Ascending aorta (tissue), 2 donors: ENCODE measurements at places on chromosomes 2 and 18. TPM values are rescaled to one million over a fixed set of nuclear protein-coding genes. Genes with fewer than 3 reads are reported as not detected.
A peak's percentile ranks its signal among the peaks of the same experiment; 100 is the strongest.

NYAP2 gene
- total RNA-seq, result not detected

GRCh38 chr2:4258563-4258962, 555.2 kb downstream of the DCDC2C start:
- H3K27ac ChIP-seq, result no peak overlapping the region
- H3K4me3 ChIP-seq, result no peak overlapping the region
- H3K27me3 ChIP-seq, result no peaks in the 10 kb centered on the region
- no peaks in the 10 kb centered on the region for H3K4me1 ChIP-seq
- no peak for DNase-seq

GRCh38 chr18:53603276-53603675, 621.2 kb downstream of the MBD2 start:
- H3K4me1 ChIP-seq, result no peaks in the 10 kb centered on the region
- no peaks in the 10 kb centered on the region for H3K27me3 ChIP-seq
- H3K4me3 ChIP-seq, result no peak overlapping the region
- H3K27ac ChIP-seq, result no peak overlapping the region

- no peak for DNase-seq
- no peaks in the 10 kb centered on the region for H3K4me1 ChIP-seq
- H3K36me3 ChIP-seq, result no peaks in the 10 kb centered on the region
- H3K27ac ChIP-seq, result no peak overlapping the region
Measured at GRCh38 chr2:234967201-234967869, 15.5 kb downstream of the SH3BP4 start.

- no peaks in the 10 kb centered on the region for H3K36me3 ChIP-seq
- H3K4me3 ChIP-seq, result no peak overlapping the region
- no peak for DNase-seq
- H3K27me3 ChIP-seq, result no peaks in the 10 kb centered on the region
- no peaks in the 10 kb centered on the region for H3K4me1 ChIP-seq
Measured at GRCh38 chr2:240166191-240166590, 25.7 kb upstream of the OTOS start.

IL36RN gene
- not detected for total RNA-seq

POTEC gene
- not detected for total RNA-seq

- DNase-seq, result no peak
- no peak overlapping the region for H3K27ac ChIP-seq
- no peaks in the 10 kb centered on the region for H3K27me3 ChIP-seq
- no peak overlapping the region for H3K4me3 ChIP-seq
Measured at GRCh38 chr2:111626037-111626864, 257.7 kb downstream of the ANAPC1 start.

- H3K27ac ChIP-seq, result no peak overlapping the region
- no peak for DNase-seq
- H3K27me3 ChIP-seq, result no peaks in the 10 kb centered on the region
- no peak overlapping the region for H3K4me3 ChIP-seq
- no peaks in the 10 kb centered on the region for H3K36me3 ChIP-seq
Measured at GRCh38 chr18:30094556-30094955, 948.0 kb downstream of the DSC3 start.

DNA sequence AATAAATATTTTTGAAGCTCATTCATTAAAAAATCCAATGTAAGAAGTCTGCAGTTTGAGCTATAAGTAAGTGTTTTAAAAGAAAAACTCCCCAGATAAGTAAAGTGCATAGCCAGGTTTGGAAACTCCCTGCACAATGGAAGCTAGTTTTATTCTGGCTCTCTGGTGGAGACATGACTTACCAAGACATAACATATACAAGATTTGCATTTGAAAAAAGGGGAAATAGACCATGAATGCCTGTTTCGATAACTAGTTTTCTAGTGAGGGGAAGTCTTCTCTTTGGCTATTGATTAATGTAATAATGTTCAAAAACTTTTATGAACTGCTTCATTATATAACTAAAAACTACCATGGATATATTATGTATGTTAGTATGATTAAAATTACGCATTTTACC, 435.2 kb downstream of the ARHGAP15 start:
- no peak overlapping the region for H3K4me3 ChIP-seq
- no peak overlapping the region for H3K27ac ChIP-seq
- no peaks in the 10 kb centered on the region for H3K36me3 ChIP-seq
- H3K27me3 ChIP-seq, result no peaks in the 10 kb centered on the region
- no peak for DNase-seq

IL1F10 gene
- total RNA-seq, result not detected

DNA sequence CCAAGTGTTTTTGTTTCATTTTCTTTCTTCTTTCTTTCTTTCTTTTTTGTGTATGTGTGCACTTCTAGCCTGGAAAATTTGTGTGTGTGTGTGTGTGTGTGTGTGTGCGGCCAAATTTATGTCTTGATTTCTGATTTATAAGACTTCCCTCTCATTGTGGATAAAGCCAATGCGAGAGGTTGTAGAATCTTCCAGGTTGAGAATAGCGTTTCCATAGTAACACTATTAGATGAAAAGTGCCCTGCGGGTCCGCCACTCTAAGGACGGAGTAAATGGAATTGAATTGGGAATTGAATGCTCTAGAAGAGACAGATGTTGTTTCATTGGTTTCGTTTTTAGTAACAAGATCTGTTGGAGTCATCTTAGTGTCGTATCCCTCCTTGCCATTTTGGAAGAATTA, 81.6 kb downstream of the MEIS1 start:
- H3K27me3 ChIP-seq, result no peaks in the 10 kb centered on the region
- no peak overlapping the region for H3K4me3 ChIP-seq
- H3K36me3 ChIP-seq, result peaks cover 3% of the 10 kb centered on the region
- H3K4me1 ChIP-seq, result no peaks in the 10 kb centered on the region
- no peak overlapping the region for H3K27ac ChIP-seq
- DNase-seq, result no peak

- H3K27ac ChIP-seq, result peak overlapping the region; percentile 70
- no peaks in the 10 kb centered on the region for H3K36me3 ChIP-seq
- no peak for DNase-seq
- no peaks in the 10 kb centered on the region for H3K27me3 ChIP-seq
- peaks cover 15% of the 10 kb centered on the region for H3K4me1 ChIP-seq
Measured at GRCh38 chr18:519019-519879, 18.7 kb upstream of the COLEC12 start.

- DNase-seq, result no peak
- no peak overlapping the region for H3K27ac ChIP-seq
- H3K36me3 ChIP-seq, result no peaks in the 10 kb centered on the region
- no peaks in the 10 kb centered on the region for H3K27me3 ChIP-seq
Measured at GRCh38 chr2:46778511-46778910, 137.1 kb downstream of the MCFD2 start.

GRCh38 chr18:5297597-5297996, 2.1 kb upstream of the ZBTB14 start:
- peak overlapping the region; percentile 96 for H3K27ac ChIP-seq
- H3K36me3 ChIP-seq, result no peaks in the 10 kb centered on the region
- H3K27me3 ChIP-seq, result no peaks in the 10 kb centered on the region
- no peak overlapping the region for H3K4me3 ChIP-seq
- no peak for DNase-seq
- H3K4me1 ChIP-seq, result no peaks in the 10 kb centered on the region

DNA sequence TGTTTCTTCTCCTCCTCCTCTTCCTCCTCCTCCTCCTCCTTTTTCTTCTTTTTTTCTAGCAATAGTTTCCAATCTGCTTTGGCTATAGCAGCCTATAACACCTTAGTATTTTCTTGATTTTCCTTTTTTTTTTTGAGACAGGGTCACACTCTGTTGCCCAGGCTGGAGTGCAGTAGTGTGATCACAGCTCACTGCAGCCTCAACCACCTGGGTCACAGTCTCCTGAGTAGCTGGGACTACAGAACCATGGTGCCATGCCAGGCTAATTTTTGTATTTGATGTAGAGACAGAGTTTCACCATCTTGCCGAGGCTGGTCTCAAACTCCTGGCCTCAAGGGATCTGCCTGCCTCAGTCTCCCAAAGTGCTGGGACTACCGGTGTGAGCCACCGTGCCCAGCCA, 10.7 kb upstream of the THNSL2 start:
- no peak overlapping the region for H3K27ac ChIP-seq
- no peak for DNase-seq

GRCh38 chr2:6177811-6178210, 485.6 kb downstream of the SOX11 start:
- H3K4me1 ChIP-seq, result no peaks in the 10 kb centered on the region
- DNase-seq, result no peak
- no peaks in the 10 kb centered on the region for H3K36me3 ChIP-seq
- no peak overlapping the region for H3K27ac ChIP-seq
- H3K27me3 ChIP-seq, result no peaks in the 10 kb centered on the region

DNA sequence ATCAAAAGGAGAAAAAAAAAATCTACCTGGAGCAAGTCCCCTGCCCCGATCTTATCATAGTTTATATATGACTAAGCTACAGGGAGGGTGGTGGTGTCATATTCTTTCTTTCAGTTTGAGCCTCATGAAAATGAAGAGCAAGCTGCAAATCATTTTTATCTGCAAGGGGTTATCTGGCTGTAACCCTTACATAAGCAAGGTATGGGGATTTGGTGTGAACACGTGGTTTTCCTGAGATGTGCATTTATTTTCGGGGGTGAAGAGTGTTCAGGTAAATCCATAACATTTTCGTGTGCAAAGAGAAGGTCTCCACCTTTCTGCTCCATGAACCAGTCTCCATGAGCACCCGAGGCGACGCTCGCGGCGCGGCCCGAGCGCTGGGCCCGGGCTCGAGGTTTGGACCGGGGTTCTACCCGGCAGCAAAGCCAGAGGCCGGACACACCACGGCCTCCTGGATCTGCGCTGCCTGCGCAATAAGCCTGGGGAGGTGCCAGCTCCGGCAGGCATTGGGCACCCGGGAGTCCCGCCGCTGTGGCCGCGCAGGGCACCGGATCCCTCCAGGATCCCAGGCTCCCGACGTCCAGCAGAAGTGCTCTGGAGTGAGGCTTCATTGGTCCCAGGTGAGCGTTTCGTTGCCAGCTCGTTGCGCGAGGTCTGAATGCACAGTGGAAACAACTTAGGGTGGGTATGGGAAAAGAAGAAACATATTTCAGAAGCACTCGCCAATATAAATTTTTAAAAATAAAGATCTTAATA, 36.1 kb upstream of the GPD2 start:
- no peaks in the 10 kb centered on the region for H3K36me3 ChIP-seq
- H3K4me1 ChIP-seq, result peaks cover 4% of the 10 kb centered on the region
- peak; percentile 91 for DNase-seq
- H3K4me3 ChIP-seq, result peak overlapping the region; percentile 96
- peak overlapping the region; percentile 99 for H3K27ac ChIP-seq

DNA sequence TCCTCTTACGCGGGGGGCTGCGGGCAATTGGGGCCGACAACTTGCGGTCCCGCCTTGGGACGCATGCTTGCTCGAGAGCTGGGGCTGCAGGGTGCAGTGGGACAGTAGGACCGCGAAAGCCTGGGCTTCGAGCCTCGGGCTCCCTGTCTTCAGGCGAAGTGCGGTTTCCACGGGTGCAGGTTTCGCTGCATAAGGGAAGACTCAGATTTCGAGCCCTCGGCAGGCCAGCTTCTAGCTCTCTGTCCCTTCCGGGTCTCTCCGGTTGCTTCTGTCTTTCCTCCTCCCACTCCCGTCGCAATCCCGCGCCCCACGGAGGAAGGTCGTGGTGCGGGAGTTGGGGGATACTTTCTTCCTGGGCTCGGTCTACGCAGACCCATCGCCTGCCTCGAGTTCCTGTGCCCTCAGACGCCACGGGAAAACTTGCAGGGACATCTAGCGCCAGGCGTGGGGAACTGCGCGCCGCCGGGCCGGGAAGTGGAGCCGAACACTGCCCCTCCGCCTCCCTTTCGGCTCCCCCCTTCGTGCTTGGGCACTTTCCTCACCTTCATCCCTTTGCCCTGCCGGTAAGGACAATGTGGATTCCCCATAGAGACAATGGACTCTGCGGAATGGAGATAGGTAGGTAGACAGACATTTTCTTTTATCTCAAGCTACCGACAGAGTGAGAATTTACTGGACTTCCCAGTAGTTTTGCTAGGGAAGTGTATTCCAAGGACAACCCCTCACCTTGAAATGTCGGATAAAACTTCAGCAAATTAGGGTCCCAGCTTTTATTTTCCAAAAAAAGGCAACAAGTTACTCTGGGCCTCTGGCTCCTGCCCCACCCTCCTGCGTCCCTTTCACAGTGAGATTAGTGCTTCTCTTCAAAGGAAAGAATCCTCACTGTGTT, 4.2 kb upstream of the HOXD13 start:
- H3K27ac ChIP-seq, result no peak overlapping the region
- no peaks in the 10 kb centered on the region for H3K36me3 ChIP-seq
- DNase-seq, result no peak
- peaks cover 70% of the 10 kb centered on the region for H3K27me3 ChIP-seq
- H3K4me1 ChIP-seq, result peaks cover 3% of the 10 kb centered on the region

ABCG8 gene
- not detected for total RNA-seq

DNA sequence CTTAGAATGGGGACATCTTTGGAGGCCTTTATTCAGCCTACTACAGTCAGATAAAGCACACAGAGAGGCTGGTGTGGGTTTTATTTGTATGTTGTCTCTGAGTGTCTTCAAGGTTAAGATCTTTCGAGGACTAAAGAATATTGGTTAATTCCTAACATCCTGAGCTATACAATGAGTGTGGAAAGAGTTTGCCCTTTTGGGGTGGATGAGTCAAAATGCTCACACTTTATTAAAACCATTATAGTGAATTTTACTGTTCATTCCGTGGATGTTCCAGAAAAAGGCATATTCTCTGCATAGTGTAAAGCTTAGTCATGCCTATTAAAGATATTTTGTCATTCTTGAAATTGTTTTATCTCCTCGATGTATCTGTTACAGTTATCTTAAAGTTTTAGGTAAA, 29.1 kb upstream of the SLC38A11 start:
- H3K36me3 ChIP-seq, result no peaks in the 10 kb centered on the region
- H3K4me3 ChIP-seq, result no peak overlapping the region
- peaks cover 9% of the 10 kb centered on the region for H3K4me1 ChIP-seq

- H3K4me3 ChIP-seq, result no peak overlapping the region
- no peaks in the 10 kb centered on the region for H3K4me1 ChIP-seq
- no peak overlapping the region for H3K27ac ChIP-seq
- H3K36me3 ChIP-seq, result no peaks in the 10 kb centered on the region
- H3K27me3 ChIP-seq, result no peaks in the 10 kb centered on the region
Measured at GRCh38 chr2:41791523-41791922, 256.3 kb upstream of the PKDCC start.

- no peak overlapping the region for H3K4me3 ChIP-seq
- no peaks in the 10 kb centered on the region for H3K36me3 ChIP-seq
Measured at GRCh38 chr2:148922776-148923475, 47.9 kb downstream of the KIF5C start.

REV1 gene
- total RNA-seq, result 26.8 TPM

- H3K4me3 ChIP-seq, result no peak overlapping the region
- DNase-seq, result no peak
- no peaks in the 10 kb centered on the region for H3K27me3 ChIP-seq
- H3K4me1 ChIP-seq, result no peaks in the 10 kb centered on the region
- no peaks in the 10 kb centered on the region for H3K36me3 ChIP-seq
Measured at GRCh38 chr2:178229927-178230326, 35.6 kb downstream of the OSBPL6 start.
